ENCODE measurements at places on chromosomes 1 and 21. TPM values are rescaled to one million over a fixed set of nuclear protein-coding genes. Genes with fewer than 3 reads are reported as not detected.
A peak's percentile ranks its signal among the peaks of the same experiment; 100 is the strongest.

OR2M3 gene
- 0.01 TPM for polyA plus RNA-seq

DNA sequence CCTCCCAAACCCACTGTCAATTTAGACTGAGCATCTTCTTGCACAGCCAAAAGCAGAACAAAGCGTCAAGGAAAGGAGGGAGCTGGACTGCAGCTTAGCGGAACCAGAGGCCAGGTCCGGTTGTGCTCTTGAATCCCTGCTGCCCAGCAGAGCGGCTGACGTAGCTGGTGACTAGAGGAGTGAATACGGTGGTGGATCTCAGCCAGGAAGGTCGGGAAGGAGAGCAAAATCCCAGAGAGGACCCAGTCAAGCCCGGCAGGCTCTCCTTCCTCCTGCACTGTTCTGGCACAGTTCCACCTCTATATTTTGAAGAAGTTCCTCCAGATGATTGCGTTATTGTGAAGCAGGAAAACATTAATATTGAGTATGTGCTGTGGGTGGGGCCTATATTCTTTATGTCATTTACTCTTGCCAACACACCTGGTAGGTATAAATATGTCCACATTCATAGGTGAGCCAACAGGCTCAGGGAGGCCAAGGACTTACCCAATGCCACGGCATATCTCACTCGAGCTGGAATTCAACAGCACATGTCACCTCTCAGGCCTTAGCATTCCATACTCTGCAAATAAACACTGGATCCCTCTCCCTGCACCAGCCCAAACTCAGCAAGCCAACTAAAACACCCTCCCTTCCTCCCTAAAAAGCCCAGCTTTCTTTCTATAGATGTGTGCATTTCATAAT is 23.6 kb upstream of the ABCB10 start:
- no peak for DNase-seq

GRCh38 chr1:234405676-234406075 is 32.4 kb downstream of the COA6 start:
- DNase-seq = no peak

DNA sequence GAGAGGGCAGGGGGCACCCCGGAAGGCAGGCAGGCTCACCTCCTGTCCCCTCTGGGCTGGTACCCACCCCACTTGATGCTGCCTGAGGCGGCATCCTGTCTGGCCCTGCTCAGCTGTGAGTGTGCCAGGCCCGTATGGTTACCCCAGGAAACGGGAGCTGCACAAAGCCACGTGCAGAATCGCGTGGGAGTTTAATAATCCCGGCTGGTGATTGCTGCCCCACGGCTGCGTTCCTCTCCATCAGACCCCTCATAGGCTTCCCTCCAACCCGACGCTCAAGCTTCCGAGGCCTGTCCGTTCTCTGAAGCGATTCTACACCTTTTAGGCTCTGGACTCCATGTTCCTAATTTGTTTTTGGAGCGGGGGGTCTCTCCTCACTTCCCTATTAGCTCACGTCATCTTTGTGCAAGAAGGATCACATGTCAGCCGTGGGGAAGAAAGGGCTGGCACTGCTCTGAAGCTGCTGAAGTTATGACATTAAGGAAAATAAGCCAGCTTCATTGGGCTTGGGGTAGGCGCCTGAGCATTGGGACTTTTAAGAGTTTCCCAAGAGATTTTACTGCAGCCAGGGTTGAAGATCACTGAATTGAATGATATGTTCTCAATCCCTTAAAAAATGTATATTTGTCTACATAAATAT is 1.1 kb upstream of the B3GALT5 start:
- no peak for DNase-seq

DNA sequence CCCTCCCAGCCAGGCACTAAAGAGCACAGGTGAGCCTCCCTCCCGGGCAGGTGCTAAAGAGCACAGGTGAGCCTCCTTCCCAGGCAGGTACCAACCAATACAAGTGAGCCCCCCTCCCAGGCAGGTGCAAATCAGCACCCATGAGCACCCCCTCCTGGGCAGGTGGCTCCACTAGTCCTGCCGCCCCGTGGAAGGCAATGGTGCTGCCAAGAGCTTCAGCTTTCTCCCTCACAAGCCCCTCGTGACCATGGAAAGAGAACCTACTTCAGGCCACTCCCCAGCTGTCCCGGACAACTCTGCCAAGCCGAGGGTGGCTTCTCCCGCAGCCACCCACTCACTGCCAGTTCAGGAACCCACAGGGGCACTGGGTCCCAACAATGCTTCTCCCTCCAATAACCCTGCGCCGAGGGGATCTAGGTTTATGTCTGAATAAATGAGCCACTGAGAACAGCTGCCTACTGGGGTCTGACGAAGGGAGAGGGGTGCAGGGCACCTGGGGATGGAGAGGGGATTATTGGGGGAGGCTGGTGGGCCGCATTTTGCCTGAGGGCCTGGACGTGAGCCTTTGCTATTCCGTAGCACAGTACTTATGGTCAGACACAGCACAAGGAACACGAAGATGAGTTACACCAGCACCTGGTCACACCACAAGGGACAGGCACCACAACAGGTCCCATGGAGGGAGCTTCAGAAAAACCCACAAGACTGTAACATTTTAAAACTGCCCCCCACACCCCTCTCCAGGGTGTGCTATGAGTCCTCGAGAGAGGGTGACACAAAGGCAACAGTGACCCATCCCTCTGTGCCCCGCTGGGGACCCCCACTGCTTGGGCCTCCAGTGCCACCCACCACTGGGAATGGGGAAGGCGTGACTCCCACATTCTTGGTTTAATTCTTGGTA is 46.3 kb downstream of the PRDM15 start:
- no peak for DNase-seq

DNA sequence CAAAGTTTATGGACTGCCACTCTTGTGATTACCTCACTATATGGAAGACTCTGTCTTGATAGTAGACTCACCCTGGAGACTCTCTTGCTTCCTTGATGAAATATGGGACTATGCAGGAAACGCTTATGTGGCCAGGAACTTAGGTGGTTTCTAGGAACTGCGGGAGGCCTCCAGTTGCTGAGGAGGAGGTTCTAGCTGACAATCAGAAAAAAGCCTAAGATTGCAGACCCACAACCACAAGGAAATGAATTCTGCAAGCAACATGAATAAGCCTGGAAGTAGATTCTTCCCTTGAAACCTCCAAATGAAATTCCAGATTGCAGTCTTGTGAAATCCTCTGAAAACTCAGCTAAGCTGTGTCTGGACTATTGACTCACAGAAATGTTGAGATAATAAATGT is 88.9 kb upstream of the COL11A1 start:
- no peak for DNase-seq

PTGFR gene
- 0.11 TPM for polyA plus RNA-seq

- no peak for DNase-seq
These were observed 75.4 kb downstream of the RIPK4 start for GRCh38 chr21:41691205-41692184.

DNA sequence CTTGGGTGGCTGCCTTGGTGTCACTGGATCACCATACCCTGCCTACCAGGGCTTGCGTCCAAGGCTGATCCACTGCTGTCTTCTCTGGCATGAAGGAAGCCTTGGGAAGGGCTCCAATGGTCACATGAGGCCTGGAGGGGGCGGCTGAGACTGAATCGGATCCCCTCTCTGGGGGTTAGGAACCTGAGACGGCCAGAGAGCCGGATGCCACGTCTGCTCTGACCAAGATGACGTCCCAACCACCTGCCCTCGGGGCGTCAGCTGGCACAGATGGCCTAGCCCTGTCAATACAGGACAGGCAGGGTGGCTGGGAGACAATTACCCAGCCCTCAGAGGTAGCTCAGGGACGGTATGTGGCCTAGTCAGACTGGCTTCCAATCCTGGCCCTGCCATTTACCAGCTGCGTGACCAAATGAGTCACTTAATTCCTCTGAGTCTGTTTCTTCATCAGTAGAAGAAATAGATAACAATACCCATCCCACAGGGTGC is 5.4 kb downstream of the TRIM62 start:
- no peak for DNase-seq

GRCh38 chr1:194268839-194269238 is 1082.4 kb upstream of the B3GALT2 start:
- no peak for DNase-seq

- DNase-seq = no peak
These were observed 8.1 kb downstream of the GPR137B start for GRCh38 chr1:236150311-236150955.

GRCh38 chr21:45011911-45012661 is 62.3 kb upstream of the ADARB1 start:
- DNase-seq = peak; percentile 74

DNA sequence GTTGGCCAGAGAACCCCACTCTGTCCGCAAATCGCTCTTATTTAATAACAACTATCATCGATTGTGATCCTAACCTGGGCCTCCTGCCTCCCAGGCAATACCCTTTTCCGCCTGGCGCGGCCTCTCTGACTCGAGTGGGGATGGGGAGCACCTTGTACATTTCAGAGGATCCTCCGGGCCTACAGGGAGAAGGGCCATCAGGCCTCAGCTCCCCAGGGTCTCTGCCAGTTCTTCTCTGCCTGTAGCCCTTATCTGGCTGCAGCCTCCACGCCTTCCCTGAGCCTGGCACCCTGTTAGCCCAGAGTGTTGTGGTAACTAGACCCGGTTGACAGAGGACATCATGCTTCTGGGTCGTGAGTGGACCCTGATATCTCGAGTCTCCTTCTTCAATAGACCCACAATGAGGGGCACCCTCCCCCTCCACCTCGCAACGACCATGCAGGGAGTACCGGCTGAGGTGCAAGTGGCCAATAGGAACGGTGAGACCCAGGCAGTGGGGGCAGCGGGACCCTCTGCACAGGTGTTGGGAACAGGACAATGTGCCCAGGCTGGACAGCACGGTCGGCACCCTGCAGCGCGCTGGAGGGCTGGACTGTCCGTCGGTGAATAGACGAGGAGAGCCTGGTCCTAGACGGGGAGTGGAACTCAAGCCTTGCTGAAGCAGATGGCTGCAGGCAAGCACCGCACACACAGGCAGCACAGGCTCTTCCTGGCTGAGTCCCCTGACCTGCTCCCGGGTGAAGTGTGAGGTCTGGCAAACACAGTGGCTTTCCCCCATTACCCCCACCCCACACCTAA is 7.1 kb upstream of the CRYBG2 start:
- no peak for DNase-seq

GRCh38 chr21:38773099-38774061 is 32.3 kb upstream of the ETS2 start:
- DNase-seq = no peak

DNA sequence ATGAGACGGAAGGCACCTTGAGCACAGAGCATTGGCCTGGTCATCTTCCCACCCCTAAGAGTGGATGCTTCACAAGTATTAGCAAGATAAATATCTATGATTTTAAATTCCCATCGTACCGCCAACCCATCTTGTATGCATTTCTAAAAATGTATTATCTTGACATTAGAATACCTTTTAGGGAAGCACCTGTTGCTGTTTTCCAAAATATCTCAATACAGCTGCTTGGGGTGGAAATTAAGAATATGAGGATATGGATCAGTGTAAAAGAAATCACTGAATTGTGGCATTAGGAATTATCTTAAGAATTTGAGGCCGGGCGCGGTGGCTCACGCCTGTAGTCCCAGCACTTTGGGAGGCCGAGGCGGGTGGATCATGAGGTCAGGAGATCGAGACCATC is 166.3 kb downstream of the ETS2 start:
- no peak for DNase-seq

- DNase-seq = no peak
These were observed 34.9 kb downstream of the HSF2BP start for GRCh38 chr21:43624339-43624738.

DNA sequence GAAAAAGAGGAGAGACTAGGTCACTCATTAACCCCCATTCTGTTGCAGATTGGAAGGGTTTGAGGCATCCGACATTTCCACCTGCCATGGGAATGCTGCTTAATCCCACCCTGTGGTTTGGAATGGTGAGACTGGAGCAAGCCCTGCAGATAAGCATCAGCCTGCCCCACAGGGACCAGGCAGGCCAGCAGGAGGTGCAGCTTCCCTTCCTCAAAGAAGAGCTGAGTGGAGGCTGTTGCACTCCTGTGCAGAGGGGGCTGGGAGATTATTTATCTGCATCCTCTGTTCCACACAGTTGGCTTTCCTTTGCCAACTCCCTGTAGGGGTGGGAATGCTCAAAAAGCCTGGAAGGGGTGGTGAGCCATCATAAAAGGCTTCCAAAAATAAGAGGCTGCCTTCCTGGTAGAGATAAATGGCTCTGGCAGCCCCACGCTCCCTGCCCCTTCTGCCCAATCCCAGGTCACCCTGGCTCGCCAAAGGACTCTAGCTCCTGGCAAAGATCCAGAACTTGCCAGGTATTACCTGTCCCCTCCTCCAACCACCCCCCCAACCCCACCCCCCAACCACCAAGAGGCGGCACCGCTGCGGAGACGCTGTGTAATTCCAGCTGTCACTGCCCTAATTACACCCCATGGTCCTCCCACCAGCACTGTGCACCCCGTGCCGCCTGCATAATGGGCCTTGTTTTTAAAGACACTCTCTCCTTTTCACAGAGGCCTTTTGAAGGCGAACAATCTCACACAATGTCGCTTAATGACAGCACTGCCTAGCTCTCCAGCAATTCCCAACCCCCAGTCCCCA is 83.0 kb upstream of the ZC3H12A start:
- no peak for DNase-seq

AK5 gene
- 2.5 TPM for polyA plus RNA-seq

GRCh38 chr1:219555031-219555692 is 57.7 kb downstream of the ZC3H11B start:
- DNase-seq = no peak

CLCA1 gene
- not detected for polyA plus RNA-seq

GRCh38 chr1:64001038-64001437 is 202.4 kb upstream of the UBE2U start:
- DNase-seq = no peak

AURKAIP1 gene
- 63.0 TPM for polyA plus RNA-seq

DNA sequence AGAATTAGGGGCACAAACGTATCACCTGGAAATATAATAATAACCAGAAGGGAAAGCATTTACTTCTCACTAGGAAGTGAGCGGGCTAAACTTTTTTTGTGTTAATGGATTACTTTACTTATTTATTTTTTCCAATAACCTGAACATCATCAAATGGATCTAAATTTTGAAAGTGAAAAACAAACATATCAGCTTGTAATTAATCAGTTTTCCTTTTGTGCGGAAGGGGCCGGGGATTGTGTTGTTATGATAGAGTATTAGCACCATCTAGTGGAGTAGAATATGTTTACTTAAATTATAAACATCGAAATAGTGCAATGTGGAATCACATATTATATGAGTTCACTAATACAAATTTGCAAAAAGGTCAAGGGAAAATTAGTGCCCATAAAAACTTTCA is 9.0 kb downstream of the CFH start:
- DNase-seq = peak; percentile 7

GRCh38 chr1:237146241-237146640 is 104.3 kb downstream of the RYR2 start:
- DNase-seq = peak; percentile 49

FDPS gene
- polyA plus RNA-seq = 169 TPM

DNA sequence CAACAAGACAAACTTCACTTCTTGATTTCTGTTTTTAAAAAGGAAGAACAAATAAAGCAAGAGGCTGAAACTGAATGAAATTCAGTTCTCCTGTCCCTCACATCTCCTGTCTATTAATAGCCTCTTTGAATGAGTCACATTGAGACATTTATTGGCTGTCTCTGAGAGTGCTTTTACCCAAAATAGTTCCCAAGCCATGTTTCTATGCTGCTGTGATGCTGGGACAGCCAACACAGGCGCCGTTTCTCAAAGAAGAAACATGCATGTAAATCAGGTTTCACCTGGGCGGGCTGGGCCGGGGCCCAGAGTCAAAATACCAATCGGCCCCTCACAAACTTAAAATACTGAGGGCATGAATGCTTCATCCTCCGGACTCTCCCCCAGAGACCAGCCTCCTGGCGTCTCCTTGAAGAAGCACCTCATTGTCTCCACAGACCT is 105.2 kb downstream of the EDEM3 start:
- DNase-seq = no peak

NUP210L gene
- 0.09 TPM for polyA plus RNA-seq

PM20D1 gene
- polyA plus RNA-seq = 1.9 TPM

FYB2 gene
- polyA plus RNA-seq = 1.2 TPM

Measured in right renal pelvis (tissue), 4 donors.